ENCODE measurements at places on chromosomes 11 and 22.

GRCh38 chr11:64224151-64224890 is 1.7 kb downstream of the TRPT1 start:
- no peak for DNase-seq

- no peak for DNase-seq
Measured at GRCh38 chr11:69004411-69005182, 8.4 kb downstream of the MRGPRF start.

- peak; percentile 96 for DNase-seq
Measured at GRCh38 chr11:2885017-2885677, 428 bp downstream of the CDKN1C start.

- peak; percentile 89 for DNase-seq
Measured at GRCh38 chr11:30586251-30587144, at the start of gene MPPED2. Gene MPPED2 (minus strand): TSS chr11:30586353. CDS start chr11:30580373, 5,980 bp downstream.

GRCh38 chr11:126465573-126466188 is 110.2 kb downstream of the ST3GAL4 start:
- DNase-seq: peak; percentile 28

DNA sequence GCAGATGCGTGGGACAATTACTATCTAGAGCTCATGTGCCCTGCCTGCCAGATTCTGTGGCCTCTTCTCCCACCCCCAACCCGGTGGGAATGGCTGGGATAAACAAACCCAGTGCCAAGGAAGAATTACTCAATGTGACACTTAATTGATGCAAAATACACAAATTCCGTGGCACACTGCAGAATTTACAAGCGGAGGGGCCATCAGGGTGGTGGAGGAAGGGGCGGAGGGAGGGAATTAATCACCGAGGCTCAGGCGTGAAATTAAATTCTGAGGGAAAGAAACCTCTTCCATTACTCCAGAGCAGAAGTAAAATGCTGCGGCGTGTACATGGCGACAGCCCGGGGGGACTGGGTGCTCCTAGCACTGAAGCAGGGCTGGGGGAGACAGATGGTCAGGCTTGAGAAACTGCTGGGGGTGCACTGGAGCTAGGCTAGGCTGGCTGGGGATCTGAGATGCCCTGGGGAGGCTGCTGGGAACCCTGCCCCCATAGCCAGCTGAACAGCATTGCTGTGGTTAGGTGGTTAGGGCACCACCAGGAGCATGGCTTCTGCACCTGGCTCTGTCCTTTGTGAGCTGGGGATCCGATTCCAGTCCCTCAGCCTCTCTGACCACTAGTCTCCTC is 200.6 kb downstream of the CEP164 start:
- DNase-seq: peak; percentile 43

- DNase-seq: no peak
Measured at GRCh38 chr11:122772945-122773344, 65.4 kb upstream of the CRTAM start.

- no peak for DNase-seq
Measured at GRCh38 chr11:118634431-118635236, 27.2 kb downstream of the PHLDB1 start.

DNA sequence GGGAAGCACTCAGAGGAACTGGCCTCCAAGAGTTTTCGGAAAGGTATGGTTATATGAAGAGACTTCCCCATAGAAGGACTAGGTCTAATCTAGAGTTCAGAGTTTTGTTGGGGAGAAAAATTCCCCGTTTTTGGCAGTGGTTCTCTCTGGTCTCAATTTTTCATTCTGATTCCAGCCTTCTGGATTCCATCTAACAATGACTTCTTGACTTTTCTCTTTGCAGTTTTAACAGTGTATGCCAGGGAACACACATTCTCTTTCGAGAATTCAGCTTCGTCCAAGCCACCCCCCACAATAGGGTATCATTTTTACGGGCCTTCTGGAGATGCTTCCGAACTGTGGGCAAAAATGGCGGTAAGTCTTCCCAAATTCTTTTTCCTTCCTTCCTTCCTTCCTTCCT is 115.6 kb downstream of the CSTPP1 start:
- no peak for DNase-seq

GRCh38 chr11:61728940-61729219 is 23.6 kb upstream of the MYRF start:
- DNase-seq: no peak

DNA sequence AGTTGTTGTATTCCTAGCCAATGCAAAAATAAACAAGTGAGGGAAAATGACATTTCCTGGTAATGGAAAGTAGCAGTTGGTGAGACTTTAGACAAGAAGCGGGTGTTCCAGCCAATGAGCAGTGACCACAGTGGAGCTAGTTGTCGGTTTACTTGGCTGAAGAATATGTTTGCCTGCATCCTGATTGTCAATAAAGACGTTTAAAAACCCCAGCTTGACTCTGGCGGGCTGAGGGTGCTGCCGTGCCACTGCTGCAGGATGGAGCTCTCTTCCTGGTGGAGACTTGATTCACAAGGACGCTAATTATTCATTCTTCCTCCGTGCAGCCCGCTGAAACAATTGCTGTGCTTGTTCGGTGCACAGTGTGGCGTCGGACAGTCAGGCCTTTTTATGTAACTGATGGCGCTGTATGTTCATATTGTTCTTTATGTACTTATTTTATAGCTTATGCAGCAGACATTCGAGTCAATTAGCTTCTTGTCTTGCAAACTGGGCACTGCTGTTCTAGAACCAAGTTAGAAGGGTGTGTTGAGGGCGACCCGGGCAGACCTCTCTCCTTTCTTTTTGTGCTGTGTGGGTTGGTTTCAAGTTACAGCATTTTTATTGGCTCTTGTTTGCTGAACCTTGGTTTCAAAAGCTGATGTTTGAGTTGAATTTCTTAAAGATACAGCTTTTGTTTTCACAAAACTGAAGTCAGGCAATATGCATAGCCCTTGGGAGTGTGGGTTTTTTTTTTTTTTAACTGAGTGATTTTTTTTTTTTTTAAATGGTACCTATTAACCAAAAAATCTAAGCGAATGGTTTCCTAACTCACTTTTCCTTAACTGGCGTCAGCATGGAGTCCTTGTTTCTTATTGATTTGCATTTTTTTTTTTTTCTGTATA is 153.9 kb downstream of the TEAD1 start:
- peak; percentile 79 for DNase-seq

DNA sequence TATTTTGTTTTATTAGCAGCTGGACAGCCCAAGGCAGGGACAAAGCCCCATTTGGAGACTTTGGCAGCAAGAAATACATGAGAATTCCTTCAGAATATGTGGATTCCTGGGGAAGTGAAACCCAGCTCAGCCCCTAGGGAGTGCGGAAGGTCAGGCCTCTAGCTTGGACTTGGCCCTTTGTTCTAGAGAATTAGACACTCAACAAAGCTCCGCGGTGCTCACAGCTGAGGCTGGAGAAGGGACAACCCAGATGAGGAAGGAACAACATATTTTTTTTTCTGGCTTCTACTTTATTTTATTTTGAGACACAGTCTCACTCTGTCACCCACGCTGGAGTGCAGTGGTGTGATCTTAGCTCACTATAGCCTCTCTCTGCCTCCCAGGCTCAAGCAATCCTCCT is 44.7 kb upstream of the SEPTIN5 start:
- DNase-seq: no peak

DNA sequence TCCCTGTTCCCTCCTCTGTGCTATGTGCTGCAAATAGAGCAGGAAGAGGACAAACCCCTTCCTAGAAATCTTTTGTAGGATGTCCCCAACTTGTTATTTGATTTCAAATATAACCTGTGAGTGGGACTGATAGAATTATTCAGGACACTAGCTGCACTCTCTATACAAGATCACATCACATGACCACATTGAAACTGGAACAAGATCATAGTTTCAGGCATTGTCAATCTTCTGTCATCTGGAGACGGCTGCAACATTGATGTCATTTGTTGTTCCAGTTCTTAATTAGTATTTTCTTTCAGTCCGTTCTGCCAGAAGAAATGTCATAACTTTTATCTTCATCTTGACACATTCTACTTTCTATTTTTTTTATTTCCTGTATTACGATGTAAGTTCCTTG is 89.3 kb downstream of the GRIA4 start:
- DNase-seq: no peak

- DNase-seq: no peak
Measured at GRCh38 chr22:21764038-21764804, 28.6 kb upstream of the YPEL1 start.

GRCh38 chr11:115462757-115463156 is 41.5 kb downstream of the CADM1 start:
- no peak for DNase-seq

- no peak for DNase-seq
Measured at GRCh38 chr11:121743285-121743684, 290.5 kb upstream of the SORL1-AS1 start.

DNA sequence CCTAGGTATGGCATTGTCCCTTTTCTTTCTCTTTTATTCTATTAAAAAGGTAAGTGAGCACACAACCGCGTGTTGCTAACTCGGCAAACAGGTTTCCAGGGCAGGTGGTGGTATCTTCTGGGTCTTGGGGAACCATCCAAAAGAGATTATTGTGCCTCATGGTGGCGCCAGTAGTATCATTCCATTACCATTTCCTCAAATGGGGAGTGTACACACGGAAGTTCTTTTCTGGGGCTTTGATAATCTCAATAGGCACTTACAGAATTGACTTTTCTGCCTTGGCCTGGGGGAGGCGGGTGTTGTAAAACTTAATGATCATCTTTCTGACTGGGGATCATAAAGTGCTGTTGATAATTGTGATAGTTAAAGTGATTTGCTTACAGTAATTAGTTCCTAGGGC is 234.1 kb downstream of the KIRREL3 start:
- no peak for DNase-seq

GRCh38 chr11:68302670-68303069 is 9.7 kb upstream of the LRP5 start:
- no peak for DNase-seq

GRCh38 chr22:32542677-32543357 is 68.2 kb downstream of the FBXO7 start:
- no peak for DNase-seq

GRCh38 chr11:61650781-61651571 is 29.2 kb upstream of the DAGLA start:
- DNase-seq: no peak

DNA sequence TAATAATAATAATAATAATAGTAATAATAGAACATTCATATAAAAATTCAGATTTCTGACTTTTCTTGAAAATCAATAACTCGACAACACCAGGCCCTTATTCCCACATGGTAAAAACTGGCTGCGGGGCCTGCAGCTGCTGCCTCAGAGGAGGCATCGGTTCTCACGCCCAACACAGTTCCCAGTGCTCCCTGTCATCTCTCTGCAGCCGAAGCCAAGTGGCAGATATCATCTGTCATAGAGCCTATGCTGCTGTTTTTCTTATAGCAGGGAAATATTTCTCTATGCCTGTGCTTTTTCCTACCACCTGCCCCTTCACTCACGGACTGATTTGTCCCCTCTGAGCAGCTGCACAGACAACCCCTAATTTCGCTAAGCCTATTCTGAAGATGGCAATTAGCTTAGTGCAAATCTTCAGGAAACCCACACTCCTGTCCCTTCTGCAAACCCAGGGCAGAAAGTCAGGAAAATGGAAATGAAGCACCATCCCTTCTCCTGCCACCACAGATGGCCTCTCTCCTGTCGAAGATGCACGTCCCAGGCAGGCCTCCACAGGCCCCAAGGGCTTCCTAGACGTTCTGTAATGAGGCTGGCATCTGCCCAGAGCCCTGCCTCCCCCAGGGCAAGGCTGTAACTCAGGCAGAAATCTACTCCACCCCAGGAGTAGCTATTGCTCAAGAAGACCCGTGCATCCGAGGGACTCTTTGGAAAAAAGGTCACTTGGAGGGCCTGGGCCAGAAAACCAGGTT is 66.7 kb downstream of the SYN3 start:
- peak; percentile 47 for DNase-seq

- DNase-seq: no peak
Measured at GRCh38 chr22:36860821-36861659, at the start of gene NCF4. Gene NCF4 (plus strand): TSS chr22:36861006. CDS start chr22:36861172, 166 bp downstream.

- DNase-seq: peak; percentile 61
Measured at GRCh38 chr11:114244726-114245394, 51.3 kb upstream of the NNMT start.

DNA sequence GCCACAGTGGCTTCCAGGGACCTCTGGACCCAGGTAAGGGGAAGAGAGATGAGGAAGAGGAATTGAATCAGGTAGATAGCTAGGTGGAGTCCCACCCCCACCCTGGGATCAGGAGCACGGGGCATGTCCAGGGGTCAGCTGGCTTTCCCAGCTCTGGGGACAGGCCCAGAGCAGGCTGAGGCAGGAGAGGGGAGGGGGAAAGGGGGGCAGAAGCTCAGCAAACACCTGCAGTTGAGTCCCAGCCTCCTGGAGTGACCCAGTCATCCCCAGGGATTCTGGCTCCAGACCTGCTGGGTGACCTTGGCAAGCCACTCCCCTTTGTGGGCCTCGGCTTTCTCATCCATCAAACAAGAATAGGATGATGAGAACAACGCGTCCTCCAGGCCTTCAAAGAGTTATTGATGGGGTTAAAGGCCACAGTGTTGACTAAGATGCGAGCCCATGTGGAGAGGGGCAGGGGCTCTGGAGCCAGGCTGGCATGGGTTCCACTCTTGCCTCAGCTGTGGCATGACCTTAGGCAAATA is 16.0 kb downstream of the STARD10 start:
- no peak for DNase-seq

DNA sequence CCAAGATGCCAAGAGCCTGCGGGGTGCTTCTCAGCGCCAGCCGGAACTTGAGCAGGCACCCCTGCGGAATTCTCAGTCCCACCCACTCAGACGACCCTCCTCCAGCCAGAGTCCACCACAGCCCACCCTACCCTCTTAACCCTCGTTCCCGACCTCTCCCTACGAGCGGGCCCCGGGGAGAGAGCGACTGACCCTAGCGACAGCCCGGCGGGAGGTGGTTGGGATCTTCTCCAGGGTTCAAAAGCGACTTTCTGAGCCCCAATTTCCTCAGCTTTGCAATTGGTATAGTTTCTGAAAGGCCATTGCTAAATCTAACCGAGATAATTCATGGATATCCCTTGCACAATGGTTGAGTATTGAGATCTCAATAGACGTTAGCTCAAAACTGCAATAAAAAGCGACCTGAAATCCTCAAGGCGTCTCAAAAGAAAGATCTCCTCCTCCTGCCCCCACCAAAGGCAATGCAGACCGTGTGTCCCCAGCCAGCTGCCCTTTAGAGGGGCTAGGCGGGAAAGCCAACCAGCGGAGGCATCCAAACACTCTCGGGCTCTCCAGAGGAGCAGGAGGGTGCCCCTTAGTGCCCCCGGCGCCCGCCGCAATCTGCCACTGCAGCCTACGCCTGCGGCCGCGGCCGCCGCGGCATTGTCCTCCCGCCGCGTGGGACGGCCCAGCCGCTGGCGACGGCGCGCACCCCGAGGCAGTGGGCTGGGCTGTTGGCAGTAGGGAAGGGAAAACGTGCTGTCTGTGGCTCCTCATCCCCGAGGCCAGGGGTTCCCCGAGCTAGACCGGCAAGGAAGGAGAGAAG is 1.5 kb upstream of the SLC6A5 start:
- DNase-seq: peak; percentile 70

- no peak for DNase-seq
Measured at GRCh38 chr11:8983552-8983951, 19.3 kb upstream of the TMEM9B start.

Measured in retina (tissue), 1 donor.